ENCODE measurements at places on chromosomes 4 and X. TPM values are rescaled to one million over a fixed set of nuclear protein-coding genes. Genes with fewer than 3 reads are reported as not detected.

DNA sequence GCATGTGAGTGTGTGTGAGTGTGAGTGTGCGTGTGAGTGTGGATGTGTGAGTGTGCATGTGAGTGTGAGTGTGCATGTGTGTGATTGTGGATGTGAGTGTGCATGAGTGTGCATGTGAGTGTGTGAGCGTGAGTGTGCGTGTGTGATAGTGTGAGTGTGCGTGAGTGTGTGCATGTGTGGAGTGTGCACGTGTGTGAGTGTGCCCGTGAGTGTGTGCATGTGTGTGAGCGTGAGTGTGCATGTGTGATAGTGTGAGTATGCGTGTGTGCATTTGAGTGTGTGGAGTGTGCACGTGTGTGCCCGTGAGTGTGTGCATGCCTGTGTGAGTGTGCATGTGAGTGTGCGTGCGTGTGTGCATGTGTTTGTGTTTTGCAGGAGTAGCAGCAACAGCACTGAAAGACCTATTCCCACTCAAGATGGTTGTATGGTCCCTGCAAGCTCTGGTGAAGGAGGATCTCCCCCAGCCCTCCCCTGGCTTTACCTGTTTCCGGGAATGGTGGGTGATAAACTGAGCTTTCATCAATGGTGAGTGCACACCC, 30.7 kb upstream of the HELT start:
- DNase-seq: no peak

GRCh38 chr4:187183346-187183745, 459.7 kb upstream of the FAT1 start:
- DNase-seq: no peak

GRCh38 chrX:14013054-14013453, 16.6 kb downstream of the GEMIN8 start:
- DNase-seq: no peak

GRCh38 chr4:166067915-166068314, 194.9 kb downstream of the TLL1 start:
- DNase-seq: no peak

GRCh38 chr4:80587871-80588385, 252.4 kb downstream of the CFAP299 start:
- no peak for DNase-seq

GRCh38 chr4:168070903-168071302, 21.4 kb upstream of the ANXA10 start:
- no peak for DNase-seq

- no peak for DNase-seq
Measured at GRCh38 chrX:123081776-123082175, 102.3 kb upstream of the GRIA3 start.

DNA sequence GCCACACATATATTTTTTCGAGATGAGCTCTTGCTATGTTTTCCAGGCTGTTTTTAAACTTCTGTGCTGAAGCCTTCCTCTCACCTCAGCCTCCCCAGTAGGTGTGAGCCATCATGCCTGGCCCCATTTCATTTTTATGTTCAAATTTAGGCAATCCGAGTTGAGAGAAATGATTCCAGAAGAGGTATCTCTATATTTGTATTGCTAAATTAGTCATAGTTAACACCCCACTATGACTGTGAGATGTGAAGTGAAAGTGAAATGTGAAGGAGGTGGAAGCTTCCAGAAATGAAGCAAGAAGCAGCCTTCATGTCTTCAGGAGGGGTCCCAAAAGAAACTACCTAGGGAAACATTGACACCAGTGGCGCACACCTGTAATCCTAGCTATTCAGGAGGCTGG, 17.7 kb downstream of the APELA start:
- DNase-seq: no peak

GRCh38 chrX:56763556-56764152, 34.6 kb downstream of the NBDY start:
- DNase-seq: no peak

DNA sequence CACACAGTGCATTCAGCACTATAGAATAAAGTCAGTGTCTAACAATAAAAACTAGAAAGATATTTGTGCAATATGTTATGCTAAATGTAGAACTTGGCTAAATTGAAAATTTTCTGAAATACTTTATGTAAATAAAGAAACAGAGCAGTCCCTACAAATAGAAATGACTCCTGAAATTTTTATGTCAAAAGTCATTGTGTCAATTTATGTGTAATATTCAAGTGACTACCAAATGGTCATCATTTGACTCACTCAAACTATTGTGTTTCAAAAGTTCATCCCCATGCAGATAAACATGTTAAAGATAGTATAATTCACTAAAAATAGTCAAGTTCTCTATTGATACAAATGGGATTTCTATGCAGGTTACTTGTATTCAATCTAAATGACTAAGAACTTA, 17.9 kb downstream of the LRBA start:
- DNase-seq: no peak

GRCh38 chr4:67130411-67130810, 414.9 kb downstream of the CENPC start:
- no peak for DNase-seq

PTPN13 gene
- total RNA-seq: 92.4 TPM

ARHGAP36 gene
- 1.0 TPM for total RNA-seq

CLTRN gene
- total RNA-seq: 0.90 TPM

RBM47 gene
- 18.6 TPM for total RNA-seq

KIAA1210 gene
- total RNA-seq: 0.69 TPM

KLHL13 gene
- total RNA-seq: 85.8 TPM

FAM53A gene
- 0.63 TPM for total RNA-seq

GAGE13 gene
- not detected for total RNA-seq

All from urinary bladder (tissue), 4 donors.